ENCODE measurements at places on chromosomes 7 and 10. TPM values are rescaled to one million over a fixed set of nuclear protein-coding genes. Genes with fewer than 3 reads are reported as not detected.

GRCh38 chr10:80272793-80273522 lies 16.5 kb downstream of the MAT1A start:
- DNase-seq, result no peak

- no peak for DNase-seq
Measured at GRCh38 chr10:114003161-114003941, 40.3 kb upstream of the ADRB1 start.

DNA sequence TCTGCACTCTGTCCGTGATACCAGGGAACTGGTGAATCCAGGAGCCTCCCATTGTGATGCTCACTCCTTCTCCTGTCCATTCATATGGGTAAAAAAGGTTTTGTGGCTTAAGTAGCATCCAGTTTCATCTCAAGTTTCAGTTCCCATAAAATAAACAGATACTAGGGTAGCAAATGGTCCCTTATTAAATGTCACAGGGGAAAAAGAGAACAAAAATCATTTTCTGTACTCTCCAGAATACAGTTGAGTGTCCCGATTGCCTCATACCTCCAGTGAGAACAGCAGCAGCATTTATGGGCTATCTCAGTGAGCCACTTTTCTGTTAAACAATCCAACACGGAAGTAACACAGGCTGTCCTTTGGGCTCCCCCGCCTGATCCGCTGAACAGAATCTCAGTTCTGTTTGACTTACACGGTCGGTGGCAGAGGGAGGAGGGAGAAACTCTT lies 179.6 kb downstream of the CELF2 start:
- peak; percentile 53 for DNase-seq

GRCh38 chr10:14039968-14040668 lies 290.6 kb downstream of the FRMD4A start:
- DNase-seq, result no peak

- DNase-seq, result no peak
Measured at GRCh38 chr10:57014758-57015157, 653.7 kb upstream of the ZWINT start.

OPN4 gene
- 1.5 TPM for total RNA-seq

GRCh38 chr10:121243609-121244241 lies 354.5 kb downstream of the FGFR2 start:
- no peak for DNase-seq

GRK5 gene
- 6.0 TPM for total RNA-seq

PIK3AP1 gene
- 11.3 TPM for total RNA-seq

OPALIN gene
- not detected for total RNA-seq

- no peak for DNase-seq
Measured at GRCh38 chr7:127938588-127938987, 92.6 kb downstream of the LRRC4 start.

GRCh38 chr7:46549347-46549746 lies 628.3 kb upstream of the IGFBP3 start:
- no peak for DNase-seq

DNA sequence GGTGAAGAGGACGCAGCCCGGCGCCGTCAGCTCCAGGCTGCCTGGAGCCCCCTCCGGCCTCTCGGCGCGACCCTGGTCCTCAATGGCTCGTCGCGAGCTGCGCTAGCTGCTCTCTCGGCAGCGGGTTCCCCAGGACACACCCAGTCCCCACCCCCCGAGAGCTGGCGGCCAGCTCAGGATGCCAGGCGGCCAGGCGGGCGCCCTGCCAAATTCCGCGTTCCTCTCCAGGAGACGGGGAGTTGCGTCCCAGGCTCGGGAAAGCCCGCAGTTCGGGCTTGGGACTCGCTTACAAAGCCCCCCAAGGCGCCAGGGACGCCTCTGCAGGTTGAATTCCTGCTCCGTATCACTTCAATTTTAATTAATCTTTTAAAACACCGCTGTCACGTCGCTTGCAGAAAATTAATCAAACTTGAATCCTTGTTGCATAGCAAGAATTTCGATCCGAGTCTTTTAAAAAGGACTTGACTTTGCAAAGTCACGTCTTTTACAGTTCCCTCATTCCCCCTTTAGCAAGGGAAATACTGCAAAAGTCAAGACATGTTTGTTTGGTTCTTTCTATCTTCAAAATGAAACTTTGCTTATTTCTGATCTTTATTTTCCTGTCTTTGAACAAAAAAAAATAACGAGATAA lies 28.2 kb downstream of the SKIDA1 start:
- DNase-seq, result peak; percentile 91

DNA sequence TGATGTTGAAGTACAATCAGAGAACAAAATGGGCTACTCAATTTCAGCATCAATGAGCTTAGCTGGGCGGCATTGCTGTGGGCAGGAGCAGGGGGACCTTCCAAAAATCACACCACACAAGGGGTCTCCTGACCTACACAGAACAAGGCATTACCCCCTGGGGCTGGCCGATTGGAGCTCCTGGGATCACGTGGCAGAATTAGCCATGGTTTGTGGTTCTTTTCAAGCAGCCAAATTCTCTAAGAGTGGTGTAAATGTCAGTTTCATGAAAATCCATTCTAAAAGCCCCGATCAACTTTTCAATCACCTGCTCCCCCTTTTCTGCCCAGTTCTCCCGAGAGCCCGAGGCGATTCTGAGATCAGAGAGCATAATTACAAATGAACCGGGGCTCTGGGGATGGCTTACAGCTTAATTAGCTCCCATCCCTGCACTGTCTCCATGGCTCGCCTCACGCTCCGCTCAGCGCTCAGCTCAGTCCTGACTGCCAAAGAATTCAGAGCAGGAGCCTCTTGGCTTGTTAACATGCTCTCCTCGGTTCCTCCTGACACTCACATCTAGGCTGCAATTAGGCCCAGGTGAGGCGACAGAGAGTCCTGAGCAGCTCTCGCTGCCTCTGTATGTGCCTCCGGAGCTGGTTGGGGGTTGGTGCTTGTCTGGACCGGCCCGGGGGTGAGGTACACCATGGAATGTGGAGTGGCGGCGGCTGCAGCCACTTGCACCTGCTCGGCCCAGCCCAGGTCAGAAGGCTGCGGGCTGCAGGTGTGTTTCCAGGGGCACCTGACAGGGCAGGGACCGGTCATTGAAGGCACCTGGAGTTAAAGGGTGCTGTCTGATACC lies 111.8 kb downstream of the WDR11 start:
- peak; percentile 11 for DNase-seq

- DNase-seq, result no peak
Measured at GRCh38 chr10:68327889-68328786, 3.7 kb upstream of the HNRNPH3 start.

LHFPL3 gene
- total RNA-seq, result 0.27 TPM

OR9A2 gene
- total RNA-seq, result not detected

- DNase-seq, result no peak
Measured at GRCh38 chr7:22962775-22963350, 51.1 kb downstream of the HYCC1 start.

DNA sequence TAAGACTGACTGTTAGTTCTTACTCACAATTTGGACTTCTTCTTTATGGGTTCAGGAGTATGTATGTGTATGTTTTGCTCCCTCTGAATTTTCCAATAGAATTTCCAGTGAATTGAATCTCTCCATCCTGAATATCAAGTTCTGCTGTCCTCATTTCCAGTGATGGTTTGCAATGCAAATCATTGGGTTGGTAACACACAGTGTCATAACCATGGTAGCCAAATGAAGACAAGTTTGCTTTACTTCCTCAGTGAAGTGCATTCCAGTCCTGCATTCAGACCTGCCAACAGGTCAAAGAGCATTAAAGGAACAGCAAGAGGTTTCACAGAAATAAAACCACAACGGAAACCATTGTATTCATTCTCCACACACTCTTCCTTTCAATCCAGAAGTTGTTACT lies 15.2 kb downstream of the ITPRID1 start:
- DNase-seq, result no peak

- no peak for DNase-seq
Measured at GRCh38 chr7:127591189-127591588, 2.3 kb upstream of the FSCN3 start.

INSYN2A gene
- total RNA-seq, result not detected

- DNase-seq, result no peak
Measured at GRCh38 chr10:70109064-70109729, 23.4 kb downstream of the AIFM2 start.

DNA sequence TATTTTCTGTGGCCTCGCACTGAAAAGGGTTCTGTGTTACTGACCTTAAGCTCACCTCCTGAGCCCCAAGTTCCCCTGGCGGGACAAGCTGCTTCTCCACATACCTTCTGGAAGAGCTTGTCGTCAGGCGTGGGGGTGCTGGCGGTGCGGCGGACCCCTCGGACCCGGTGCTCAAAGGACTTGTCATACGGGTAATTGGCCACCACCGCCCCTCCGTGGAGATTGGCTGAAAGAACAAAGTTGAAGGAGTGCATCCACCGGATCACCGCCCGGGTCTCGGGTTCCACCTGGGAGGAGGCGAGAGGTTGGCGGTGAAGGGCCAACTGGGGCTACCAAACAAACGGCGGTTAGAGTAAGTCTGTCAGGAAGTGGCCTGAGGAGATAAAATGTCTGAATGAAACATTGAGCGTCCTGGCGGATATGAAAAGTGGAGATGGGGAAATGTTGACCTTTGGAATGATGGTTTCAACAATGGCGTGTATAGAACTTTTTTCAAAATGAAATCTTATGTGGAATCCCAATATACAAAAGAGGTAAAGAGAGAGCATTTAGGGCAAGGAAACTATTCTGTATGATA lies 16.5 kb downstream of the CPN1 start:
- no peak for DNase-seq

ASZ1 gene
- total RNA-seq, result not detected

DNA sequence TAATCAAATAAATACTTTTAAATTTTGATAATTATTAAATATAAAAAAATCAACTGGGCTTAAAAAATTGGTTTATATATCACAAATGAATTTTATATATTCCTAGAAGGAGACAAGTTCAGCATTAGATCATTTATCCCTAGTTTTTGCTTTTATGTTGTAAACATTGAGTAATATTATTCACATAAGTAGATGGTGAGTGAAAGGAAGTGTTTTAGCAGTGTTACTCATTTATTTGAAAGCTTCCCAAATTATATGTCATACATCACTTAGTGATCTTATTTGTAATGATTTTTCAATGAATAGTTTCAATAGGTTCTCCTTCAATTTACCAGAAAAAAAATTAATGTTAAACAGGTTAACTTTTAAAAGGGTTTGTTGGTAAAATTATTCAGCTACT lies 15.8 kb downstream of the KLLN start:
- no peak for DNase-seq

AEBP1 gene
- total RNA-seq, result 81.9 TPM

DNA sequence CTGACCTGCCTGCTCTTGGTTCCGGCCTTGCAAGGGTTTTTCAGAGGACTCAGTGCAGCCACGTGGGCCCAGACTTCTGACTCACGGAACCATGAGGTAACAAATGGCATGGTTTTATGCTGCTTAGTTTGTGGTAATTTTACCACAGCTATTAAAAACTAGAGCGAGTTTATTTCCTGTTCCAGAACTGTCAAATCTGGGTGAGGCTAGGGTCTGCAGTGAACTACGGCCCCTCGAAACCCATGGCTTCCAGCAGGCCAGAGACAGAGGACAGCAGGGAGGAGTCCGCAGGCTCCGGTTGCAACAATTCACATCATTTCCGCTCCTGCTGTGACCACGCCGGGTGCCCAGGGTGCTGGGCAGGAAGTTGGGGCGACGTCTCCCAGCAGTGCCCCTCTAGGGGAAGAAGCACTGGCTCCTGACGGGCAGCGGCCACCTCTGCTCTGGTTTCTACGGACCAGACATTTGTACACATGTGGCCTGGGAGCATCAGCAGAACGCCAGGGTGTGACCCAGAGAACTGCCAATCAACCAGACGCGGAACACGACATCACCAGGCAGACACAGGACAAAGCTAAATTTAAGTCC lies 74.8 kb downstream of the ADARB2 start:
- DNase-seq, result no peak

- no peak for DNase-seq
Measured at GRCh38 chr7:93374345-93374940, 142.3 kb downstream of the VPS50 start.

- no peak for DNase-seq
Measured at GRCh38 chr10:57395923-57396322, 871.8 kb downstream of the IPMK start.

GRCh38 chr10:22010973-22011408 lies 7.5 kb upstream of the DNAJC1 start:
- no peak for DNase-seq

- peak; percentile 17 for DNase-seq
Measured at GRCh38 chr7:100745184-100745583, 11.8 kb downstream of the ZAN start.

EVX1 gene
- total RNA-seq, result not detected
